SK-N-DZ (cell line): ENCODE measurements at places on chromosomes 2 and 18.

DNA sequence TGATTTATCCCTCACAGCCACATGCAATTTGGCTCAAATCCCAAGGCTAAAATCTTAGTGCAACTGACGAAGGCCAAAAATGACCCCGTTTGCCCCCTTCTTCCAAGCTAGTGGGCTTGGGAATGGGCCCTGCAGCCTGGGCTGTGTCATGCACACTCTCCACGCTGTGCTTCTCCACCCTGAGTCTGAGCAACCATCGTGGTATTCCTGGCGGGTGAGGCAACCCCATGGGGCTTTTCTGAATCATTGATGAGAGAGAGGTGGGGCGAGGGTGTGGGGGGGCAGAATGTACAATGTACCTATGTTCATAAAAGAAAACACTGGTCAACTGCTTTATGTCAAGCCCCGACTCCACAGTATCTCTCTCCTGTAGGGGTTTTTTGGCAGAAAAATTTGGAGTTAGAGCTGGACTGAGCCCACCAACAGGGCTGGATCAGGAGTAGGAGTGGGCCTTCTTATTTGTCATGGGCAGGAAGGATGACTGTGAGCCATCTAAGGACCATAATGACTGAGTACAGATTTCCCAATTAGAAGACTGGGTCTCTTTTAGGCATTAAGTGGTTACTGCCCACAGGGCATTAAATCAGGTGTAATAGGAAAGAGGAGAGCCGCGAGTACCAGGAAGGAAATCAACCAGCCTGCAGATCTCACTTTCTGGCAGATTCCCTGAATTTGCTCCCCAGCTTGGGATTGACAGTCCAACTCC, 8.9 kb downstream of the SULT1C2 start:
- DNase-seq = no peak

- DNase-seq = peak; percentile 24
Observed at GRCh38 chr2:23478087-23478932, 93.3 kb downstream of the KLHL29 start.

DNA sequence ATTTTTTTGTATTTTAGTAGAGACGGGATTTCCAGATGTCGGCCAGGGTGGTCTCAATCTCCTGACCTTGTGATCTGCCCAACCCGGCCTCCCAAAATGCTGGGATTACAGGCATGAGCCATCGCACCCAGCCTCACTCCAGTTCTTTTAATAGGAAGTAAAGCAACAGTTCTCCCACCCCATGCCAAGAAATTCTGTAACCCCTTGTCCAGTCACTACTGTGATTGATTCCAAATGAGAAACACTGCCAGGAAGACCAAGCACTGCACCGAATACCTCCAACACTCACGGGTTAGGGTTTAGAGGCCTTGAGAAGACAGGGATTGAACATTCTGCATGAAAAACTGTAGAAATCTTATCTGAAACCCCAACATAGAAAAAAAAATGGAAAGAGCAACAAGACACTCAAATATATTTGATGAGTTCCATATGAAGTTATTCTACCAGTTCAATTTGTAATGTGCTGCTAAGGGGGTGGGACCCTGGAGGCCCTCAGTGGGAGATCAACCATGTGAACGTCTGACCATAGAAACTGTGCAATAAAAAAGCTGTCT, 48.2 kb upstream of the BIN1 start:
- no peak for DNase-seq

DNA sequence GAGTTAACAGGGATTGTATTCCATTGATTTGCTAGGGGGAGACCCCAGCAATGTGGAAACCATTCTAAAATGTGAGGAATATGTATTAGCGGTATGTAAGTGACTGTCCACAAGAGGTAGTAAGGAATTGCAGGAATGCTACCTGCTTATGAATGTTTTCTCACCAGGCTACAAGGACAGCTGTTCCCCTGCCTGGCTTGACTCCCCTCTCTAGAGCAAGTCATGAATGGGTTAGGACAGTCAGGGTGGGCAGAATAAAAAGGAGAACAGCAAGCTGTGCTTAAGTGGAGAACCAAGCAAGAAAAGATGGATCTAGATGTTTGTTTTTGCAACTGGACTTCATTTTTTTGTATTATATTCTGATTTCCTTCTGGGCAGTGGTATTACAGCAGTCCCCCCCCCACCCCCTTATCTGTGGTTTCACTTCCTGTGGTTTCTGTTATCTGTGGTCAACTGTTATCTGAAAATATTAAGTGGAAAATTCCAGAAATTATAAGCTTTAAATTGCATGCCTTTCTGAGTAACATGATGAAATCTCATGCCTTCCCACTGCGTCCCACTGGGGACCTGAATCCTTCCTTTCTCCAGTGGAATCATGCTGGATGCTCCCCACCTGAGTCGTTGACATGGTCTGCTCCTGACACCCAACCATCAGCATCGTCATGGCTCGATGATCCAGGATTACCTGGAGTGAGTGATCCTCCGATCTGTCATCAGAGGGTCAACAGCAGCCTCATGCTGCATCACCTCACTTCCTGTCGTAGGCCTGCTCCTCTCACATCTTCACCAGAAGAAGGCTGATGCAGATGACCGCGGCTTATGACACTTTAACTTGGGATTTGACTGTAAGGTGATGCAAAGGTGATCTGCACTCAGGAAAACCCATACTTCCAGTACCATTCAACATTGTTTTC, 52.2 kb downstream of the VAPA start:
- no peak for DNase-seq

DNA sequence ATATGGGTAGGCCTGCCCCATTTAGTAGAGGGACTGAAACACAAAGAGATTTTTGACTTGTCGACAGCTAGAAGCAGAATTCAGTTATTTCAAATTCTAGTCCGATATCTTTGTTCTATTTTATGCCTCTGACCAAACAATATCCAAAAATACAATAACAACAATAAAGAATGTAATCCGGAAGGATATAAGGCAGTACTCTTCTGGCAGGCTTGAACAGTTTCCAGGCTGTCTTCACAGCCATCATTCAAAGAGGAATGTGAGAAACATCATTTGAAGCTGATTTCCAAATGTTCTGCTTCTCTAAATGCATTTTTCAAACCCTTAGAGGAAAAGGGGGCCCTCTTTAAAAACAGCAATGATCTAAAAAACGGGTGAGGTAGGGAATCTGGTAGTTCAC, 36.7 kb upstream of the SPTBN1 start:
- DNase-seq = no peak

- no peak for DNase-seq
Observed at GRCh38 chr2:30161929-30162706, 15.3 kb downstream of the YPEL5 start.

DNA sequence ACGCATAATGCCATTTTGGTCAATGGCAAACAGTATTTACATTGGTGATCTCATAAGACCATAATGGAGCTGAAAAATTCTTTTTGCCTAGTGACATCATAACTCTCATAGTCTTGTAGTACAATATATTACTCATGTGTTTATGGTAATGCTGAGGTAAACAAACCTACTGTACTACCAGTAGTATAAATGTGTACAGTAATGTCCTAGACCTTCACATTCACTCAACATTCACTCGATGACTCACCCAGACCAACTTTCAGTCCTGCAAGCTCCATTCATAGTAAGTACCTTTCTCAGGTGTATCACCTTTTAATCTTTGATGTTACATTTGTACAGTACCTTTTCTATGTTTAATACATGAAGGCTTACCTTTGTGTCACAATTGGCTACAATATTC, 558.2 kb upstream of the PIK3C3 start:
- DNase-seq = no peak

DNA sequence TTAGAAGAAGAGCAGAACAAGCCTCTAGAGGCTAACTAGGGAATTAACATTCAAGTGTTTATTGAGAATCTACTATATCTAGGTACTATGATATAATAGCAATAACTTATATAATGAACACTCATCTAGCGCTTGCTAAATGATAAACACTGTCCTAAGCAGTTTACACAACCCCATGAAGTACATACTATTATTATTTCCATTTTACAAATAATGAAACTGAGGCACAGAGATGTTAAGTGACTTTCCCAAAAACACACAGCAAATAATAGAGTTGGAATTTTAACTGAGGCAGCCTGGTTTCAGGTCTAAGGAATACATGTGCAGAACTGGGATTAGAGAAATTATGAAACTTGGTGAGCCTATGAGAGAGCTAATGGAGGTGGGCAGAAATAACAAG, 893.4 kb downstream of the CPS1 start:
- DNase-seq = no peak

DNA sequence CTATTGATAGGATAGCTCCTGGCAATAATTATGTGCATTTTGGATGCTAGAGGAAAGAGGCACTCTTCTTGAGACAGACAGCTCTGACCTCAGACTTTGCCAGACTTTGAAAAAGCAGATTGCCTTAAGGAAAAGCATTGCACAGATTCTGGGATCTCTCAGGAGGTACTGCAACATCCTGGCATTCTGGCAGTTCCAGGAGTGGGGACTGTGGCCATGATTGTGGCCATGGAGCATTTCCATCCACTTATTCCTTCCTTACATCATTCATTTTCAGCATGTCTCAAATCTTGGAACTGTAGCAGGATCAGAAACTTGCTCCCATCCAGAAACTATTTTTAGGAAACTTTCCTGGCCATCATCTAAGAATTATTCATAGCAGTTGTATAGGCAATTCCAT, 144.9 kb upstream of the FOSL2 start:
- DNase-seq = no peak

- peak; percentile 68 for DNase-seq
Observed at GRCh38 chr2:164841719-164842623, at the start of gene COBLL1. Gene COBLL1 (minus strand): TSS chr2:164841823. CDS start chr2:164841196, 627 bp downstream.

DNA sequence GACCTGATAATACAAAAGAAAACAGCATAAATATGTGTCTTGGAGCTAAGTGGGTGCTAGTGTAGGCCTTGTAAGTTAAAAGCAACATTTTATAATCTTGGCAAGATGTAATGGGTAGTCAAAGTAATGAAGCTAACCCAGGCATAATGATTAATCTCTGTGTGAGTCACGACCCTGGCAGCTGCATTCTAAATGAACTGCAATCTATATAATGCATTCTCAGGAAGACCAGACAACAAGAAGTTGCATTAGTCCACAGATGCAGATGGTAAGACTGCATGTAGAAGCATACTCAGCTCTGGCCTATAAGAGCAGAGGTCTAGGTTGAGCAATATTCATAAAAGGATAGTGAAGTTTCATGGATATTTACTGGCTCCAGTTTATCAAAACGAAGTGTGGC, 85.6 kb upstream of the ETAA1 start:
- peak; percentile 36 for DNase-seq

DNA sequence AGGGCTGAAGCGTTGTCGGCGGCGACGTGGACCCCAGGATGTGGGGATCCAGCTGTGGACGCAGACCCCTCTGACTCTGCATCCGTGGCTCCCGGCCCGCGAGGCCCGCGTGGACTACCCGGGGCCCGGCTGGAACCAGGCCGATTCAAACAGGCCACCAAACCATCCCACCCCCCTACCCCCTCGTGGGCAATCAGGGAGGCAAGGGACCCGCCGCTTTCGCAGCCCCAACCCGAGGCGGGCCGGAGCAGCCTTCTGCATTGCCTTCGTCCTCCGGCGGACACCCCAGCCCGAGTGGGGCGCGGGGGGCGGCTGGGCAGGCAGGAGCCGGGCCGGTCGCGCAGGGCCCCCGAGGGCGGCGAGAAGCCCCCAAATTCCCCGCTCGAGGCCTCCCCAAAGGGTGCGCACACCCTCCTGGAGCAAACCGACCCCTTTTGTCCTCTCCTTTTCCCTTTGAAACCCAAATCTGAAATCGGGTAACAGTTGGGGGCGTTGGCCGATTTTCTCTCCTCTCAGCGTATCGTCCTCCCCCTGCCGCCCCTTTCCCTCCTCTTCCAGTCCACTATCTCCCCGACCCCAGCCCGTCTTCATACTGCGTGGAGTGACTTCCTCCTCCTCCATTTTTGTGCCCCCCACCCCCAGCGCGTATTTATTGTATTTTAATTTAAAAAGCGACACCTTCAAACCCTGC, 7.4 kb downstream of the SP9 start:
- DNase-seq = no peak

DNA sequence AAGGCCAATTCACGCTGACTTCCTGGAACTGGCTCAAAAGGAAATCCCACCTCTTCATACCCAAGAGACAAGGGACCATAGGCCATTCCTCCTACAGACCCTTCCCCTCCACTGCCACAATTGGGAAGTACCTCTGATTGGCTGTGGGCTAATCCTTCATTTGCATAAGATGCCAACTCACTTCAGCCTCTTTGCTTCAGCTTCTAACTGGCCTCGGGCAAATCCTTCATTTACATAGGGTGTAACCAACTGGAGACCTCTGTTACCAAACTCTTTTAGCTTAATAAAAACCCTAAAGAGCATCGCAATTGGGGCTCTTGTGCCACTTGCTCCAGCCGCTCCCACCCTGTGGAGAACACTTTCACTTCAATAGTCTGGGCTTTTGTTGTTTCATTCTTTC, 38.2 kb downstream of the MC2R start:
- no peak for DNase-seq

GRCh38 chr2:64727013-64727767, 73.5 kb upstream of the SERTAD2 start:
- DNase-seq = no peak

GRCh38 chr2:81644189-81644588, 1339.6 kb upstream of the LRRTM1 start:
- DNase-seq = no peak

DNA sequence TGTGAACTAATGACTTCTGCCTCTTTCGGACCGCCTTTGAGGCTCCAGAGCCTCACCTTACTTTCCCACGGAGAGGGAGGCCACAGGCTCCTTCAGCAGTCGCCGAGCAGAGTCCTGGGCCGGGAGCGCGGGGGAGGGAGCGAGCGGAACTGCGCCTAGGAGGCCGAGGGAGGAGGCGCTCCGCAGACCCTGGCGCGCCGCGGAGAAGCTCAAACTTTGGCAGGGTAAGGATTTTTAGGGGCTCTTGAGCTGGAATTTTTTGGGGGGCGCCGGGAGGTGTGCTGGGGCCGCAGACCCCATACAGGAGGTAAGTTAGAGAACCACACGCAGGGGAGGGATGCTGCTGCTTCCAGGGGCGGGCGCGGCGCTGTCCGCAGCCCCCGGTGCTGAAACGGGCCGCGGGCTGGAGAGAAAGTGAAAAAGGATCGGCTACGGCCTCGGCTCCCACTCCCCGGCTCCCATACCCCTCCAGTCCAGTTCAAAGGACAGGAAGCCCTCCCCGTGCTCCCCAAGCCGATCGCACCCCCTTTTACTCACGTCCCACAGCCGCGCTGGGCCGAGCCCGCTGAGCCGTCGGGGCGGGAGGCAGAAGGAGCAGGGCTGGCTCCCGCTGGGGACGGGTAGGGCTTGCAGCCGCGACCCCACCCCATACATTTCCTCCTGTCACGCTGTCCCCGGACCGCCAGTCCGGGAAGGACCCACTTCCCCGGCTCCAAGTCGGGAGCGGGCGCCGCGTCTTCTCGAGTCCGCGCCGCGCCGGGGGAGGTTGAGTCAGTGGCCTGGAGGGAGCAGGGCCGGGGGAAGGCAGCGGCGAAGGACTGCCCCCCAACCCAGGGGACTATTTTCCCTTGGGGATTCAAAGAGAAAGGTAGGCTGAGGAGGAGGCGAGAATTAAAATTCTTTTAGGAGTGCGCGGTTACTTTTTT, at the start of gene CNGA3:
Gene CNGA3, plus strand, starts transcription at position 146 of the 926 bp plus-strand sequence. CDS start 23,520 bp downstream, outside the sequence.
- no peak for DNase-seq

GRCh38 chr2:151192681-151193080, 69.0 kb downstream of the RBM43 start:
- no peak for DNase-seq

GRCh38 chr2:54880428-54880827, 157.0 kb downstream of the EML6 start:
- no peak for DNase-seq
